HTR-8/SVneo (cell line): ENCODE measurements at places on chromosomes 16 and 17.

DNA sequence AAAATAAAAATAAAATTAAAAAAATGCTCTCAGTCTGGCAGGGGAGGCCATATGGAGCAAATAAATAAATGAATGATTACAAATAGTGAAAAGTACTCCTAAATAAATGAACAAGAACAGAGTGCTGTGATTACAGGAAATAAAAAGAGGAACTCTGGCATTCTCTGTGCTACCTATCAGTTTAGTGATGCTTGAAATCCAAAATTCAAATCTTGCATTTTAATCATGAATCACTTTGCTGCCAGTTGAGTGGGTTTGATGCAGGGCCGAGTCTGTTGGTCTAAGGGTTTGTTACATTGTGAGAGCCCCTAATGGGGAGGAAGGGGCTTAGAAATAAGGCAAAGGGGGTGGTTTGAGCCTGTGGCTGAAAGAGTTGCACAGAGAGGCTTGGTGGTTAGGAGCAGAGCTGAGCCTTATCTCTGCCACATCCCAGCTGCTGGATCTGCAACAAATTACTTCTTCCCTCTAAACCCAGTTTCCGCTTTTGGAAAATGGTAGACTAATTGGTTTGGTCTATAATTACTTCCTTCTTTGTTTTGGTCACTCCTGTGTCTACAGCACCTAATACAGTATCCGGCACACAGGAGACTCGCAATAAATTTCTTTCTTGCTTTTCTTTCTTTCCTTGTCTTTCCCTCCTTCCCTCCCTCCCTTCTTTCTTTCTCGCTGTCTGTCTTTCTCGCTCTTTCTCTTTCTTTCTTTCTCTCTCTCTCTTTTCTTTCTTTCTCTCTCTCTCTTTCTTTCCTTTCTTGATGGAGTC, 6.3 kb upstream of the ABCC1 start:
- no peak for DNase-seq

DNA sequence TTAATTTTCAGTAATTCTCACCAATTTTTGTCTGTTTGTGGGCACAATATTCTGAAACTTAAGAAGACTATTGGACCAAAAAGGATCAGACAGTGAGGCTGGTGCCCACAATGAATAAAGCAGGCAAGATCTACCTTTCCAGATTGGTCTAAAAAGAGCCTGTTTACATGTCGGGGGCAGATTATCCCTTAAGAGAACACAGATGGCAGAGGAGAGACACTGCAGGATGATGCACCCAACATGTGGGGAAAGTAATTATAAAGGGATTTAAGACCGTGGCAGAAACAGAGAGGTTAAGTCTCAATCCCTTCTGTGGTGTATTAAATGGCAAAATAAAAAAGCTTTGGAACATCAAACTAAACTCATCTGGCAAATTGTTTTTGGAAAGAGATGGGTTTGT, 331.8 kb upstream of the CDH11 start:
- DNase-seq, result no peak

DNA sequence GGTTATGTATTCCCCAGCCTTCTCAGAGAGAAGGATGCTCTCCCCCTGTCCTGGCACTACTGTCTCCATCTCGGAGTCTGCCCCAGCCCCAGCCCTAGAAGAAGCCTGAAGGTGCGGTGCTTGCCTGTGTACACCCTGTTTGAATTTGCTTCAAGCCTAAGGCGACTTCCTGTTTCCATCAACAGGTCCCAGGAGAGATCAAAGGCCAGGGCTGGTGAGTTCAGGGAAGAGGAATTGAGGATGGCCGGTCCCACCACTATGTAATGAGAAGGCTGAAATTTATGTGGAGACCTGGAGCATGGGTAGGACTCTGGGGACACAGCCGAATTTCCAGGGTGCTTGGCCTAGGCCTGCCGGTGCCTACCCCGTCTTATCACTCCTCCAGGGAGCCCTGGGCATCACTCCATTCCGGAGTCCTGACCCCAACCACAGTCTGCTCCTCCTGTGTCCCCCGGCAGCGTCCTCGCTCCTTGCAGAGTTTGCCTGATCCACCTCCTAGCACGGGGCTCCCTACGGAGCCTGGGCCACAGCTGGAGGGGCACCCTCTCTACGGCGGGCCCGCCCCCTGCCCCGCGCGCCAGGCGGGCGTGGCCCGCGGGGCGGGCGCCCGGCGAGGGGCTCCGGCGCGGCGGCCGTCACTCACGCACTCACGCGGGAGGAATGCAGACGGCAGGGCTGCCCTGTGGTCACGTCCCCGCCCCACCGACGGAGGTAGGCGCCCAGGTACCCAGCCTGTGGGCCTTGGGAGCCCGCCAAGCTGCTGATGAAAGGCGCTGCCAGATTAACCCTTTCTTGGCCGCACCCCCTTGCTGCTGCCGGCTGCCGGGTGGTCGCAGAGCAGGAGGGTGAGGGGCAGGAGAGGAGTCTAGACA, 53.8 kb upstream of the TAC4 start:
- no peak for DNase-seq

- DNase-seq, result no peak
Observed at GRCh38 chr16:2955438-2955778, 8.7 kb upstream of the KREMEN2 start.

DNA sequence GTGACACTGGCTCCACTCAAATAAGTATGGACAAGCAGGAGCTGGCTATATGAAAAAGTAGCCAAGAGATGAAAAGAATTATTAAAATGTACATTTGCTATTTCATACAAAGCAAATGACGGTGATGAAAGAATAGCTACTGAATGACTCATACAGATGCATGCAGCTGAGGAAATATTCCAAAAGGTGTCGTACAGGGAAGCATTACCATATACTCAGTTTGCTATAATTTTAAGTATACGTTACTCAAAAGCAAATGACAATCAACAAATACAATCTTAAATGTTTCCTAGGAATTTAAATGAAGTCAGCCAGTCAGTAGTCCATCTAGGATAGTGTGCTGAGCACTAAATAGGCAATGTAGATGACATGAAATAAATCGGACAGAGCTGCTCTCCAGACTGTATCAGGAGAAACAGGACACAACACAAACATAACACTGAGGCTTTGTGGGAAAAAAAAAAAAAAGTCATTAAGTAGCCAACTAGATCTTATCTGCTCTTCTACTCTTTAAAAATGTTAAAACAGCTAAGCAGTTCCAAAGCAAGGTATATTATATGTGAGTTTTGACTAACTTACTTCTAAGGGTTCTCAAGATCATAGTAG, 65.0 kb downstream of the NCOR1 start:
- DNase-seq, result peak; percentile 21

DNA sequence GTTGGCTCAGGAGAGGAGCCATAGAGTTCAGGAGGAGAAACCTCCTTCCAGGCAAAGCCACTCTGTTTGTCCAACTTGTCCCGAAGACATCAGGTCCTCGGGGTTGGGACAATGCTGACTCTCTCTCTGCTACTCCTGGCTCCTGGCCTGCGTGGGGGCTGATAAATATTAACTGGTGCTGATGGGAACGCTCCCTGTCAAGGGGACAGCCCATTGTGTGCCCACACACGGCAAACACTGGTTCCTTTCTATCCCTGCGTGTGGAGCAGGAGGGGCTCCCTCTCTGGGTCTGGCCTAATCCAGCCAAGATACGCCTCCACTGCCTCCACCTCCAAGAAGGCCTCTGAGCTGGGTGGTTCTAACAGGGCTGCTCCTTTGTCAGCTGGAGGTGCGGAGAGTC, 4.4 kb downstream of the KIF19 start:
- DNase-seq, result no peak

- no peak for DNase-seq
Observed at GRCh38 chr17:78522031-78522809, 55.0 kb downstream of the DNAH17 start.

GRCh38 chr17:81868674-81869220, 2.4 kb downstream of the ARHGDIA start:
- peak; percentile 66 for DNase-seq

- no peak for DNase-seq
Observed at GRCh38 chr17:47208744-47209488, at the start of gene MYL4. Gene MYL4, plus strand, starts transcription at chr17:47209348. Its CDS starts 75 bp downstream, at chr17:47209423.

GRCh38 chr17:65283704-65284103, 146.5 kb downstream of the RGS9 start:
- no peak for DNase-seq

DNA sequence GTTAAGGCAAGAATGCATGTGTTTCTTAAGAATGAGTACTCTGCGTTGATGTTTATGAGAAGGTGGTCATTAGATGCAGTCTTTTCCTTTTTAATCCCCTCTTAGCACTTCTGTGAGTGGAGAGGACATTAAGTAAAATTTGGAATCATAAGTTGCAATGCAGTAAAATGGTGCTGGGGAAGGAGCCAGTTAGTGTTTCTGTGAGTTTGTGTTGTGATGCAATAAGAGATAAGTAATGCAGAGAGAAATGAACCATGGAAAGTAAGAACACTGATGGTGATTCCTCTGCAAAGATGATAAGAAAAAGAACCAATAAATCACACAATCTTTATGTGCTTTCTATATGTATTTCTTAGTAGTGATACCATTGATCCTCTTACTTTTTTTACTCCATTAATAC, 20.0 kb downstream of the ABHD15 start:
- DNase-seq, result no peak
